Muscle of leg (tissue), 16 donors: ENCODE measurements at places on chromosomes 1 and 21.

DNA sequence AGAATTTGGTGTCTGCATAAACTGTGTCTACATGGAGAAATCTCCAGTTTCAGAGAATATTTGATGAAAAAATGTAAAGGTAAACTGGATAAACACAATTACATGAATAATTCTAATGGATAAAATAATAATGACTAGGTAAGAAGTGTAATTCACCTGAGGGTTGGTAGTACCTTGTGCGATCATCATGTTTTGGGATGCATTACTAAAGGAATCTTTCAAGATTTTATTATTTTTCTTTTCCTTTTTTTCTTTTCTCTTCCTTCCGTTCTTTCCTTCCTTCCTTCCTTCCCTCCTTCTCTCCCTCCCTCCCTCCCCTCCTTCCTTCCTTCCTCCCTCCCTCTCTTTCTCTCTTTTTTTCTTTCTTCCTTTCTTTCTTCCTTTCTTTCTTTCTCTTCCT lies 818.7 kb downstream of the LTN1 start:
- DNase-seq = no peak

- DNase-seq = peak; percentile 60
Observed at GRCh38 chr1:17101261-17101660, 18.0 kb downstream of the PADI2 start.

DNA sequence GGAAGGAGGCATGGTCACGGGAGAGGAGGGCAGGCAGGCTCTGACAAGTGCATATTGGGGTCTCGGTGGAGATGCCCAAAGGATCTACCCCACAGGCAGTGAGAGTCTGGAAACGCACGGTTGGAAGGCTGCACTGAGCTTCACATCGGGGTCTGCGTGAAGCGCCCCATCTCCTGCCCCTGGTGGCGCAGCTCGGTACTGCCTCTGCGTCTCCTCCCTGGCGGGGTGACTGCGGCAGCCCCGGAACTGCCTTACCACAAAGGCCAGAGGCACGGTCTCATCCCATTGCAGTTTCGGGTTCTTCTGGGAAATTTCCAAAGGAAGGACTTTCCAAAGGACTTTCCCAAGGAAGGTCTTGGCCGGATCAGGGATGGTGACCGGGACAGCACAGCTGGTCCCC lies 69.2 kb upstream of the AJAP1 start:
- peak; percentile 6 for DNase-seq

GRCh38 chr1:231162970-231163829 lies 1.3 kb downstream of the TRIM67 start:
- no peak for DNase-seq

- peak; percentile 68 for DNase-seq
Observed at GRCh38 chr1:211476200-211476849, 15.6 kb downstream of the RD3 start.

DNA sequence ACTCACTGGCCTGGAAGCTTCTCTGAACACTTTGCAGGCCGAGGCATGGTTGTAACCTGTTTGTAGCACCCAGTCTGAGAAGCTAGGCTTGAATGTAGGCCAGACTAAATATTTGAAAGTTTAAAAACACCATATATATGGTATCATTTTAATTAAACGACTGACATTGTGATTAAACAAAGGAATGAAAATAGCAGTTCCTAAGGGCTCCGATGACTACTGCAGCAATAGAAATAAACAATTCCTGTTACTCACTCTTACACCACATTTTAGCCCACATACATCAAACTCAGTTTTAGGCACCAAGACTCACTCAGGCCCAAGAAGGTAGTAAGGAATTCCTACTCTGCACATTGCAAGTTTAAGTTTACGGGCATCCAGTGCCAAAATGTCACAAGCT lies 281.2 kb downstream of the AKT3 start:
- DNase-seq = no peak

DNA sequence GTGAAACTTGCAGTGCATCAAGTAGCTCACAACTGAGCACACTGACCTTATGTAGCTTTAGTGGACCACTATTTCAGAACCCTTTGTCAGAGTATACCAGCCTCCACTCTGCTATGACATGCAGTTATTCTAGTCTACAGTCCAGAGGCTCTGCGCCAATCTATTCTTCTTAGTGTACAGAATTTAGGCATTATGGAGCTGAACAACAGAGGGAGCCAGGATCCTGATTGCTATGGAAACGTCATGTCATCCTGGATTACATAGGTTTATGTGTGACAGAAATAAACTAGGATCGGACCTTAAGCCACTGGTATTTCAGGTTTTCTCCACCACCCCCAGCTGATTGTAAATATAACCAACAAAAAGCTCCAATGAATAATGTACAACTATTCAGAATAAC lies 48.1 kb upstream of the EEIG2 start:
- peak; percentile 7 for DNase-seq

GRCh38 chr1:88378560-88378959 lies 305.5 kb upstream of the PKN2 start:
- peak; percentile 62 for DNase-seq

GRCh38 chr21:31236528-31236927 lies 107.5 kb downstream of the TIAM1 start:
- no peak for DNase-seq

- peak; percentile 99 for DNase-seq
Observed at GRCh38 chr1:172144445-172145061, 275.9 kb upstream of the C1orf105 start.

DNA sequence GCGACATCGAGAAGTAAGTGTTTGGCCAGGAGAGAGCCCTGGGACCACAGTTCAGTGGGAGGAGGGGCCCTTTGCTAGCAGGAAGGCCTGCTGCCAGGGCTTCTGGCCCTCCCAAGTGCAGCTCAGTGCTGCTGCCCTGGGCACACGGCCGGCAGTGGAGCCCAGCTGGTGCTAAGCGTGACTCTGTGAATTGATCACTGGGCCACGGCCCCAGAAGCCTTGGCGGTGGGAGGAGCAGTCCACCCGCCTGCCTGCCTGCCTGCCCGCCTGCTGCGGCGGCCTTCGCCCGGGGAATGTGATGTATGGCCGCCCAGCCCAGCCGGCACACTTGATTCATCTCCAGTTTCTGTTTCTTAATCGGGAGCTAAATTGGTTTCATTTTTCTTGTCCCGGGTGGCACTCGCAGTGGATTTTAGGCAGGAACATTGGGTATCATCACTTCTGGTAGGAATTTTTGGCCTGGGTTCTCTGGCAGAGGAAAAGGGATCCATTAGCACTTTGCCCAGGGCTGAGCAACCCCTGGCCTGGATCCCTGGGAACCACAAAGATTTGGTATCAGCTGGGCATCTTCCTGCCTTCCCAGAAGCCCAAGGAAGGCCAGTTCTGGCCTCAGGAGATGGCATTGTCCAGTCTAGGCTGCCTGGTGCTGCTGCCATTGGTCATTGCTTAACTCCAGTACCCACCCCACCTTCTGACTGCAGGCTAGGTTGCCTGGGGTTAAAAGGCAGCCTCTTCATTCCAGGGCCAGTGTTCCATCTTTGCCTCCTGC lies 28.6 kb downstream of the TMEM53 start:
- DNase-seq = peak; percentile 88

- peak; percentile 40 for DNase-seq
Observed at GRCh38 chr1:6859415-6860343, 74.4 kb downstream of the CAMTA1 start.

- no peak for DNase-seq
Observed at GRCh38 chr1:25246600-25247023, 642 bp downstream of the RSRP1 start.

DNA sequence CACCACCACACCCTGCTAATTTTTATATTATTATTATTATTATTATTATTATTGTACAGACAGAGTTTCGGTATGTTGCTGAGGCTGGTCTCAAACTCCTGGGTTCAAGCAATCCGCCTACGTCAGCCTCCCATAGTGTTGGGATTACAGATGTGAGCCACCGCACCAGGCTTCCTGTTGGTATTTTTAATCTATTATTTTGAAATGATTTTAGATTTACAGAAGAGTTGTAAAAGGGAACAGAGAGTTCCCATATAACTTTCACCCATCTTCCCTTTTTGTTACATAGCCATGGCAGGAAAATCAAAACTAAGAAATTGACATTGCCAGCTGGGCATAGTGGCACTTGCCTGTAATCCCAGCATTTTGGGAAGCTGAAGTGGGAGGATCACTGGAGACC lies 42.9 kb upstream of the CITED4 start:
- DNase-seq = no peak

- DNase-seq = peak; percentile 56
Observed at GRCh38 chr1:15852036-15852827, 4.7 kb downstream of the SPEN start.

DNA sequence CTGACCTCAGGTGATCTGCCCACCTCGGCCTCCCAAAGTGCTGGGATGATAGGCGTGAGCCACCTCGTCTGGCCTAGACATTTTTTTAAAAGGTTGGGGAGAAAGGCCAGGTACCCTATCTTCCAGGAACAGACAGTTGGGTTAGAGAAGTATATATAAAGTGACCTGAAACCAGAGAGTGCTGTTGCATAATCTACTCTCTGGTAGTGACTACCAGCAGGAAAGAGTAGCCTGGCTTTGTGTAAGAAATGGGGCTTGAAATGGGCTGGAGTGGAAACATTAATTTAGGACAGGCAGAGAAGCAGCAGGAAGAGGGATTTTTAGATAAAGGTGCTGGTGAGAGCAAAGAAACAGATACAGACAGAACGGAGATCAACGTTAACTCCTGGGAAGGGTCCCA lies 125.8 kb upstream of the HOOK1 start:
- DNase-seq = no peak

- no peak for DNase-seq
Observed at GRCh38 chr21:14585122-14585521, 39.0 kb upstream of the SAMSN1 start.

GRCh38 chr21:24727803-24728440 lies 879.4 kb downstream of the MRPL39 start:
- DNase-seq = no peak

DNA sequence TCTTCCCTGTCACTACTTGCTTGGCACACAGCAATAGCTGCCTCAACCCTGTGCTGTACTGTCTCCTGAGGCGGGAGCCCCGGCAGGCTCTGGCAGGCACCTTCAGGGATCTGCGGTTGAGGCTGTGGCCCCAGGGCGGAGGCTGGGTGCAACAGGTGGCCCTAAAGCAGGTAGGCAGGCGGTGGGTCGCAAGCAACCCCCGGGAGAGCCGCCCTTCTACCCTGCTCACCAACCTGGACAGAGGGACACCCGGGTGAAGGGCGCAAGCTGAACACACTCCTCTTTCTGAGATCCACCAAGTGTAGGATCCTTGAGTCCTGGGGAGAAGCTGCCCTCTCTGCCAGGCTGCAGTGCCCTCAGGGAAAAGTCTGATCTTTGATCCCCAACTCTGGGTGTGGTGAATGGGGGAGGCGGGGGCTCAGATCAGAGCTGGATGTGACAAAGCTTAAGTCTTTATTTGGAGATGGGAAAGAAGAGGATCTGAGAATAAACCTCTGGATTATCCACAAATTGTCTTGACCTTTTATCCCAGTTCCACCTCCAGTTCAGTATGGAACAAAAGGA lies 1.2 kb downstream of the RXFP4 start:
- no peak for DNase-seq

- DNase-seq = no peak
Observed at GRCh38 chr1:221308534-221309511, 429.6 kb downstream of the HLX start.

DNA sequence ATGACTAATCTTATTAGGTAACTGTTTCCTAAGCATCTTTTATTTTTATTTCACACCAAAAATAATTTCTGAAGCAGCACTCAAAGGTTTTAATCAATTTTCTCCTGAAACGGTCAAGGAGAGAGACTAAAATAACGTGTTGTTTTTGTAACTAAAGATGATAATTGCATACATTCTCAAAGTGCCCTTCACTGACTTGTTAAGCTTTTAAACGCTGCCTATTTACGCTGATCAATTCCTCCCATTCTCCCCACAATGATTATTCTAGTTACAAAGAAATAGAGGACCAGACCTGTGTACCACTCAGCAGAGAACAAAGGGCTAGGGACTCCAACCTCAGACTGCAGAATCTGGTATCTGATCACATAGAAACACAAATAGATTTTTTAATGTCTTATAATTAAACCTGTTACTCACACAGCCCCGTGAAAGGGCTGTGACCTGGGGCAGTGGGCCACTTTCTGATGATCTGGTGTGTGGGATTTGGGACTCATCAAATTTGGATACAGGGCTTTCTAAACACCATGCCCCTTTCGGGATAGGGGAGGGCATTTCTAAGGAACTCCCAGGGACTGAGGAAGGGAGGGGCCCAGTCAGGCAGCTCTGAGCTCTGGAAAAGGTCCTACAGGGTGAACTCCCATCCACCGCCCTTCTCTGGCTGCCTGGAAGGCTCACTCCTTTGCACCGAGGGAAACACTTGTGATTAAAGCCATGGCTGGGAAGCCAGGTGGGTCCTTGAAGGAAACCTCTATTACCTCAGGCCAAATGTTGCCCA lies 65.2 kb downstream of the BCAR3 start:
- no peak for DNase-seq

- DNase-seq = peak; percentile 72
Observed at GRCh38 chr1:59506952-59507351, 210.1 kb downstream of the FGGY start.

GRCh38 chr1:248736977-248737376 lies 18.6 kb downstream of the LYPD8 start:
- no peak for DNase-seq

- DNase-seq = peak; percentile 96
Observed at GRCh38 chr1:156053768-156054499, at the start of gene UBQLN4. Gene UBQLN4, minus strand, starts transcription at chr1:156053798. Its CDS starts 97 bp downstream, at chr1:156053701.

GRCh38 chr1:55038552-55038838 lies 853 bp upstream of the PCSK9 start:
- no peak for DNase-seq

DNA sequence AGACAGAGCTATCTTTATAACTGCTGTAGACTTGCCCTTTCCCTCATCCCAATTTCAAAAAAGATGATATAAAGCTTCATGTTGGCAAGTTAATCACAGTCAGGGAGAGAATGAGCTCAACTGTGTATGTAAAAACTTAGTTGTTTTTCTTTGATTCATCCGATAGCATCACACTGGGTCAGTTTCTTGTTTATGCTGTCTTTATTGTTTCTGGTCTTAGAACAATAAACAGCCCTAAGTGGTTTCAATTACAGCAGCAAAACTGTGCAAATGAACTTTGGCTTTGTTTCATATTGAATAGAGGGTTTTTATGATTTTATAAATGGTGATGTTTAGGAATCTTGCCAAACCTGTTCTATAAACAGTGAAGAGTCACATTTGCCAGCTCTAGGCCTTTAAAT lies 423.8 kb upstream of the CXADR start:
- DNase-seq = peak; percentile 65

DNA sequence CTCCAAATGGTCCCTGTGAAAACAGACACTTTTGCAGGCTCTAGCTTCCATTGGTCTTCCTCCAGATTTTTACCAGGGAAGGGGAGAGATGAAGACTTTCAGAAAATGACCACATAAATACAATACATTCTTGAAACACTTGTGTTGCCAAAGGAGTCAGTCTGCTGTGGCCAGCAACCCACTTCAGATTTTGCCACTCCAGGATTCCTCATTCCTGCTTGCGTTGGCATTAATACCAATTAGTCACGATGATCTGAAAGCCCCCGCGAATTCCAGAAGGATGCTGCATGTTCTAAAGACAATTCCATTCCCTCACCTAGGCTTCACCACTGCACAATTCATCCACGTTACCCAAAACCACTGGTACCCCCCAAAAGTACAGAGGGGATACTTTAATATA lies 7.9 kb upstream of the BACE2 start:
- DNase-seq = no peak

GRCh38 chr1:72489801-72490200 lies 207.5 kb upstream of the NEGR1 start:
- no peak for DNase-seq
